ENCODE measurements at places on chromosomes 7 and 10.

DNA sequence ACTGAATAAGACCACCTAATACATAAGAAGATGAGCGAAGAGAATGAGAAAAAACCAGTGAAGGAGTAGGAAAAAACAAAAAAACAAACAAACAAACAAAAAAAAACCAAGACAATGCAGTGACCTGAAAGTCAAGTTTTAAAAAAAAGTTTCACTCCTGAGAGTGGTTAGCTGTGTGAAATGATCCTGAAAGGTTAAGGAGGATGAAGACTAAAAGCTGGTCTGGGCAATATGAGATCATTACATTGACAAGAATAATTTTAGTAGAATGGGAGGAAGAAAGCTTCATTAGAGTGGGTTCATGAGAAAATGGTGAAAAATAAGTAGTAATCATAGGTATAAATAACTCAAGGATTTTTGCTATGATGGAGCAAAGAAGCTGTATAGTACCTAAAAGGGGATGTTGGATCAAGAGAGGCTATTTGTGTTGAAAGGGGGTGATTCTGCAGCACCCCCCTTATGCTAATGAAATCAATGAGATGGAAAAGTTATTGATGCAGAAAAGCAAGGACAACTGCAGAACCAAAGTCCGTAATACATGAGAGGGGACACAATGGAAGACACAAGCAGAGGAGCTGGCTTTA lies 80.2 kb downstream of the KMT2C start:
- no peak for DNase-seq

- no peak for DNase-seq
Measured at GRCh38 chr7:108809356-108809755, 239.7 kb downstream of the DNAJB9 start.

DNA sequence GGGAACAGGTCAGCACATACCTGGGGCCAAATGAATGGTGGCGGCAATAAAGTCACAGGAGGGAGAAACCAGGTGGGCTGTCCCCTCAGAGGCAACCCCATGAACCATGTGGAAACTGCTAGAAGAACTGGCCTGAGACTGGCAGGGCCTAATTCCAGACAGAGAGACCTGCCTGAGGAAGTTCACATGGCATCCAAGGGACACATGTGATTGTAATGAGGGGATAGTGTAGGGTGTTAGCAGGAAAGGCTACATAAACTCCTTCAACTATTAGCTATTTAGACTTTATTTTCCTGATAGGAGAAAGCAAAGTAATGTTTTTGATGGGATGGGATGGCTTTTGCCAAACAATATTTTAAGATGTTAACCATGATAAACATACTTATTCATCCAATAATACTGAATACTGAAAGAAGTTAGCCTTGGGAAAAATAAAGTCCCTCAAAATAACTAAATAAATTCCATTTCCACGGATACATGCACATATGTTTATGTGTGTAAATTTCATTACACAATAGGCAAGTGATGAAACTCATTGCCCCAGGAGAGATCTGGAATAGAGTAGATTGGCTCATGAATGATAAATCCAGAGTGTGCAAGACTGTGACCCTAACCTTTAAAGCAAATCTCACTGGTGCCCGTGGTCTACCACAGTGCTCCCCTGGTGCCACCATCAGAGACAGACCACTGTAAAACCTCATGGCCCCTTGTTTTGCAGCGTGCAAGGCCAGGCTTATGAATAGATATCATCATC lies 137.0 kb downstream of the NRF1 start:
- DNase-seq, result no peak

DNA sequence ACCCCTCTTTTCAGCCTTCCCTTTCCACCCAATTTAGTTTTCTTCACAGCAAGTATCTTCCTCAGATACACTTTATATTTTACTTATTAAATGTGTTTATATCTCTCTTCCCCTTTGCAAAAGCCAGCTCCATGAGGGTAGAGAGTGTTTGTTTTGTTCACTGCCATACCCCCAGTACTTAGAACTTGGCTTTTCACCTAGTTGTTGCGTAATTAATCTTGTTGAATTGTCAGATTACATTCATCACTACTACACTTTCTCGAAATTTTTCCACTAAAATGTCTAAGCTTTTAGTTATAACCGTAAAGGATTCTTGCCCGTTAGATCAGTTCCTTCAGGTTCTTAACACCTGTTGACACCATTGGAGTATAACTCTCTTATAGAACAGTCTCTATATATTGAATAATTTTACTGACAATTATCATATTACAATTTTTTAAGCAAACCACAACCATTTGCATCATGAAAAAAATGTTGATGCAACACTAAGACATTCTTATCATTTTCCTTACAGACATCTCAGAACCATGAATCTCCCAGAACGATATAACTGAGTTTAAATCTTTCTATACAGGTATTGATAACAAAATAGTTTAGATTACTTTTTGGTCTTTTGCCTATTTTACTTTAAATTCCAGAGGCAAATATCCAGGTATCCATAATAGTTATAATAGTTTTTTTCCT lies 29.9 kb downstream of the VWDE start:
- DNase-seq, result no peak

- DNase-seq, result no peak
Measured at GRCh38 chr7:12436896-12437535, 33.4 kb upstream of the VWDE start.
